ENCODE measurements at places on chromosomes 1 and 21.

DNA sequence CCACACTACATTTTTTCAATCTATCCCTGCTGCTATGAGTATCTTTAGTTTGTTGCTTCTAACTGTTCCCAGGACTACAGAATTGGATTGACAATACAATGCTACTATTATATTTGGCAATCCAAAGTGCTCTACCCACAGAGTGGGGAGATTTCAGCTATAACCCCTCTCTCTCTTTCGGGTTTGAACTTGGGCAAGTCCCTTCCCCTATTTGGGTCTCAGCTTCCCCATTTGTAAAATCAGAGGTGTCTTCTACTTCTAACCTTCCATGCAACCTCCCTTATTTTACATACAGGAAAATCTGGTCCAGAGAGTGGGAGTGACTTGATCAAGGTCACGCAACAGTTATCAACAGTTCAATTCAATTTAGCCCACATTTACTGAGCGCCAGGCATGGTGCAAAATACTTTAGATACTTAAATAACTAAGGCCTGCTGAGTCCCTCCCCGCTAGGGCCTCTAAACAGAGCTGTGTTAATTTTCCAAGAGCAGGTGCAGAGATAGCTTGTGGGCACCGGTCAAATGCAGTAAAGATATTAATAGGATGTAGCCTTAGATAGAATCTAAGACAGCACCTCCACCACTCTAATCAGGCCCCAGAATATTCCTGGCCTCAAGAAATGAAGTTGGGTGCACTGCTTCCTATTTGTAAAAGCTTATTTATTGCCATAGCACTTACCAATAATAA lies 9.4 kb upstream of the GPX7 start:
- no peak for DNase-seq

DNA sequence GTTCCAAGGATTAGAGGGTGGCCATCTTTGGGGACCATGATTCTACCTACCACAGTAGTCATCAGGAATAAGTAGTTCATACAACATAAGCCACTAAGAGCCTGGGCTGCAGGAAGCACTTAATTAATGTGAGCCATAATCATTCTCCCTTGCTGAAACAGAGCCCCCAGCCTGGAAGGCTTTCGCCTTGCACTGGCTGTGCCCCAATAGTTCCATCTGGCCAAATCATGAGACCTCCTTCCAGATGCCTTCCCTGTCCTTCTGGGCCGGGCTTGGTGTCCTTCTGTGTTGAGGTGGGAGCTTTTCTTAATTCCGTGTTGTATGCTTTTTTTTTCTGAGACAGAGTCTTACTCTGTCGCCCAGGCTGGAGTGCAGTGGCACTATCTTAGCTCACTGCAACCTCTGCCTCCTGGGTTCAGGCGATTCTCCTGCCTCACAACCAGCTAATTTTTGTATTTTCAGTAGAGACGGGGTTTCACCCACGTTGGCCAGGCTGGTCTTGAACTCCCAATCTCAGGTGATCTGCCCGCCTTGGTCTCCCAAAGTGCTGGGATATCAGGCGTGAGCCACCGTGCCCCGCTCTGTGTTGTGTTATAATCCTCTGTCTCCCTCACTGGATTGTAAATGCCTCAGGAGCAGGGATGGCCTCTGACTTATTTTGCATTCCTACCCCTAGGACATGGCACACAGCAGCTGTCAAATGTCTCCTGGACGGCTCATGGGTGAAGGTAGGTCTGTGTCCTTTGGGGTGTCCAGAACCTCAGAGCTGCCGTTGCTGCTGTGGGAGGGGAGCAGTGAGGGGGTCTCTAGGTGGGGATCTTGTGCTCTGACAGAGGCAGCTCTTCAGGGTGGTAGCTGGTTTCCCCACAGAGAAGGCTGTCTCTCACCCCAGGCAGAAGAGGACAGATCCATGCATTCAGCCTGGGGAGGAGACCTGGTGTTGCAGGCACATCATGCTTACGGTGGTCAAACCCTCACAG lies 10.1 kb downstream of the GNG4 start:
- no peak for DNase-seq

- no peak for DNase-seq
Observed at GRCh38 chr1:66563941-66564630, 30.1 kb downstream of the SGIP1 start.

DNA sequence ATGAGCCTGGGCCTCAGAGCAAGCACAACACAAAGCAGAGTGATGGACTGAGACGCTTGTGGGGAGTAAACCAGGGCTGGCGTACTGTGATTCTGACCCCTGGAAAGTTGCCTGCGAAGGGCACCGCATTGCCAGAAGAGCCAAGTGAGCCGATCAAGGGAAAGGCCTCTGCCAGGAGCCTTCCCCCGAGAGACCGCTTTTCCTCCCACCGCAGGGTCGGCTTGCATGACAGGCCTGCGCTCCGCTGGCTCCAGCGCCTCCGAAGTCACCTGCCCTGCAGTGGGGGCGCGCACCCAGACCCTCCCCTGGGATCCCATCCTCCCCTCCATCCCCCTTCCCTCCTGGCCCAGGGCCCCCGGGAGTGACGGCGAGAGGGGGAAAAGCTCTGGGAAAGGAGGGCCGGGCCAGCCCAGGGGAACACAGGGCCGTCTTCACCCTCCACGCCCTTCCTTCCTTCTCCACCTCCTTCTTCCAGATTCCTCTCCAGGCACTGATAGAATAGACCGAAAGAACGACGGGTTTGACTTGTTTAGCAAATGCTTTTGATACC lies 165.0 kb downstream of the TRIM33 start:
- DNase-seq, result no peak

- DNase-seq, result no peak
Observed at GRCh38 chr1:157147906-157148700, 9.9 kb upstream of the ETV3 start.

GRCh38 chr1:15075817-15076216 lies 77.7 kb upstream of the TMEM51 start:
- no peak for DNase-seq

DNA sequence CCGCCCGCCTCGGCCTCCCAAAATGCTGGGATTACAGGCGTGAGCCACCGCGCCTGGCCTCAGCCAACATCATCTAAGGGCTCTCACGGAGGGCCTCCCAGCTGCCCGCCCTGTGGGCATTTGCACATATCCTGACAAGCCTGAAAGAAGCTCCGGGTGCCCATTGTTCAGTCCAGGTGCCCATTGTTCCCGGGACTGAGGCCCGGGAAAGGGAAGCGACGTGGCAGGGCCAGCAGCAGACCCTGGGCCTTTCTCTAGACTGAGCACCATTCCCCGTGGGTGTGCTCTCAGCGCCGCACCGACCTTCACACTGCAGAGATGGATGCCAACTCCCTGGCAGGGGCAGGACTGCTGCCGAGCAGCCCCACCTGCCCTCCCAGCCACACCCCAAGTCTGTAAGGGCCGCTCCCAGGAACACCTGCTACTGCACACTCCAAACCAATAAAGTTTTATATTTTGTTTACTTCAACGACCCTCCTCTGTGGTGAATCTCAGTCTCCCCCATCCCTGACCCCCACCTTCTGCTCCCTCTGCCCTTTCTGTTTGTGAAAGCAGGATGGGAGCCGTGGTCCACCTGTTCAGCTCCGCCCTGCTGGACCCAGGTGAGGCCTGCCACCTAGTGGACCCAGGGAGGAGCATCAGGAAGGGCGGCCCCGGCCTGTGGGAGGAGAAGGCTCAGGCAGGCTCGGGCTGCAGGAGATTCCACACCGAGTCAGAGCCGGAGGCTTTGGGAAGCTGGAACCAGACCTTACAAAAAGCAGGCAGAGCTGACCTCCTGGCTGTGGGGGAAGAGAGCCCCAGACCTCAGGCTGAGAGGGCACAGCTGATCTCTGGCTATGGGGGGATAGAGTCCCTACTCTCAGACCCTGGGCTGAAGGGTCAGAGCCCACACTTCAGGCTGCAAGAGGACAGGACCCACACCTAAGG lies 1.1 kb upstream of the TMEM82 start:
- DNase-seq, result peak; percentile 65

DNA sequence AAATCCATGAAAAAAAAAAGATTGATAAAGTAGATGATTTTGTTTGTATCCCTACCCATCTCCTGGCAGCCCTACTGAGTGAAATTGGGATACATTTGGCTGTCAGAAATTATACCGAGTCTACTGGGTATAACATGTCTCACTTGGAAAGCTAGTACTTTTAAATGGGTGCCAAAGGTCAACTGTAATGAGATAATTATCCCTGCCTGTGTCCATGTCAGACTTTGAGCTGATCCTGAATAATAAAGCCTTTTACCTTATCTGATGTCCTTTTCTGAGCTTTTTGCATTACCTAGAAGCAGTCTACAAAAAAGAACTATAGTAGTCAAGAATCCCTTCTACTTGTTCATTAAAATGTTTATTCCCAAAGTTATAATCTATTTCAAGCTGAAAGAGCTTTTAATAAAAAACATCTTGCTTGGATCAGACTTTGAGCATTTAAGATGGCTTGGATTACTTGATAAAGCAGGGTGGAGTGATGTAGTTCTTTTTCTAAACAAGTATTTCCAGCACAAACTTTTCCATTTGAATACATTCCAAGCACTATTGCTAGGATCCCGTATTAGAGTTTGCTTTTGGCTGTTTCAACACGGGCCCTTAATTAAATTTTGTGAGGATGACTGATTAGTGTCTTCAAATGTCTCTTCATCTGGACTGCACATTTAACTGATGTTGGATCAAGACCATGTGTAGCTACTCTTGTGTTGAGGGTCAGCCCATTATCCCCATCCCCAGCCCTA lies 69.2 kb downstream of the DTL start:
- no peak for DNase-seq

DNA sequence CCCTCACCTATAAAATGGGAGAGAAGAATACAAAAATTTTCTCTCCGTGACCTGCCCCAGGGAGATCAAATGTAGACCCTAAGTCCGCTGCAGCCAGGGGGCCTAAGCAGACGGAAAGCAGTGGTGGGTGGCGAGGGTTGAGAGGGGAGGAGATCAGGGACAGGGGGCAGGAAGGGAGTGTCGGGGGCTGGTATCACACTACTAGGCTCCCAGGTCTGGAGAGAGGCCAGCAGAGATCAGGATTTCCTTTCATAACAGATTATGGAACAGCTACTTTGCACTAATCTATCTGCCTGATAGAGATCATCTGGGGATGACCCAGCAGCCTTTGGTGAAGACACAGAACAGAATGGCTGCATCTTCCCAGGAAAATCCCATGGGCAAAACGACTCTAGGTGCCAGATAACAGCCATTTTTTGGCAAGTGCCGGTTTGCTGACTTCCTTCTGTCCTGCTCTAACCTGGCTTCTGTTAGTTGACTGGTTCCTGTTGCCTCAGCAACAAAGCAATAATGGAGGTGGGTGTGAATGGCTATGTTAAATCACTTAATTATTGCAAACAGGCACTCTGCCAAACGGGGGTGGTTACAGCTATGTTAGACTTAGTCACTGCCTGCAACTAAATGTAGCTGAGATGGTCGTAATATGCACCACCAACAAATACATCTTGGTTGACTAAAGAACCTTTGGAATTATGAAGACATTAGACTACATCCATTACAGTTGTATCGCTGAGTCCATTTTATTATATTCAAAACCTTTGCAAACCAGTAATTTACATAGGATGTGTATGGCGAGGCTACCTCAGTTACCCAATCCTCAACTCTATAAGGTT lies 30.0 kb upstream of the EPS8L3 start:
- no peak for DNase-seq

GRCh38 chr1:216903382-216903740 lies 180.1 kb upstream of the ESRRG start:
- no peak for DNase-seq

GRCh38 chr1:22747021-22747734 lies 36.5 kb downstream of the EPHB2 start:
- DNase-seq, result no peak

GRCh38 chr1:229557200-229557850 lies 1.2 kb downstream of the ABCB10 start:
- no peak for DNase-seq

Data from activated naive CD4-positive, alpha-beta T cell treated with anti-CD3 and anti-CD28 coated beads, Interleukin-2, amount 50 U/mL, for 16 hours (primary cell).